ENCODE measurements at places on chromosomes 6 and 20.

- DNase-seq, result no peak
Observed at GRCh38 chr20:63911176-63911575, 16.2 kb downstream of the DNAJC5 start.

DNA sequence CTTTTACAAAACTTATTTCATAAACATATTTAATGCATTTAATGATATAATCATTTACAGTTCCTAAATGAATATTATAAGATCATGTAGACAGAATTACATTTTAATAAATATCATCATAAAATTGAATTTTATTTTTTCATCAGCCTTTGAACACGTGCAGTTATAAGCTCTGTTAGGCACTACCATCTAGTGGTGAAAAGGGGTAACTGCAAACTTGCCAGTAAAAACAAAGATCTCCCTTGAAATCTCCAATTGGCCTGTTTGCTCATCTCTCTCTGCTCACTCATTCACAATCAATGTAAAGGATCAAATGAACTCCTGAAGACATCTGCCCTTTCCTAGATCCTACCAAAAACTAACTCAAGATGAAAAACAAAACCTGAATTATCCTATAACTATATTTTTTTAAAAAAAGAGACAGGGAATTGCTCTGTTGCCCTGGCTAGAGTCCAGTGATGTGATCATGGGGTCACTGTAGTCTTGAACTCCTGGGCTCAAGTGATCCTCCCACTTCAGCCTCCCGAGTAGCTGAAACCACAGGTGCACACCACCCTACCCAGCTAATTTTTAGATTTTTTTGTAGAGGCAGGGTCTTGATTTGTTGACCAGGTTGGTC is 31.7 kb downstream of the SAMHD1 start:
- DNase-seq, result peak; percentile 7

GRCh38 chr20:49811825-49812506 is 662 bp upstream of the SLC9A8 start:
- DNase-seq, result peak; percentile 33

- no peak for DNase-seq
Observed at GRCh38 chr6:168137024-168137423, 58.0 kb upstream of the FRMD1 start.

- no peak for DNase-seq
Observed at GRCh38 chr6:105851606-105852005, 234.5 kb upstream of the PRDM1 start.

DNA sequence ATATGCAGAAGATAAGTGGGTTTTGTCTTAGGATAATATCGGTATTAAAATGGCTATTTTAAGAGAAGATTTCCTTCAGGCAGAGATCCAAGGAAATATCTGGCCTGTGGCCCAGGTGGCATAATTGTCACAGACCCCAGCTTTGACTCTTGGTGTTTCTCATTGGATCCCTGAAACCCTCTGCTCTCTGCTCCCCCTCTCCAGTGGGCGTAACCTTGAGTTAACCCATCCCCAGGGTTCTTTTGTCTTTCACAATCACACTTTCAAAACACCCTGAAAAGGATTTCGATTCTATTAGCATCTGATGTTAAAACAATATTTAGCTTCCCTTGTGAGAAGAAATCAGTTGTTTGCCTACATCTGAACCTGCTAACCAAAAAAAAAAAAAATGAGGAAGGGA is 7.2 kb downstream of the SSTR4 start:
- DNase-seq, result no peak

Data from nucleus accumbens (tissue), 56 donors.